ENCODE measurements at places on chromosomes 13 and 19. TPM values are rescaled to one million over a fixed set of nuclear protein-coding genes. Genes with fewer than 3 reads are reported as not detected.
A peak's percentile ranks its signal among the peaks of the same experiment; 100 is the strongest.

- H3K4me3 ChIP-seq = no peak overlapping the region
- H3K4me1 ChIP-seq = no peaks in the 10 kb centered on the region
- H3K27ac ChIP-seq = no peak overlapping the region
- peak; percentile 57 for DNase-seq
- no peaks in the 10 kb centered on the region for H3K27me3 ChIP-seq
These were observed 213.3 kb upstream of the MIR17HG start for GRCh38 chr13:91133941-91134802.

CGB5 gene
- not detected for total RNA-seq

- no peak overlapping the region for H3K27ac ChIP-seq
- H3K4me1 ChIP-seq = peaks cover 15% of the 10 kb centered on the region
- H3K36me3 ChIP-seq = no peaks in the 10 kb centered on the region
- peaks cover 3% of the 10 kb centered on the region for H3K27me3 ChIP-seq
These were observed 4.1 kb upstream of the TLE6 start for GRCh38 chr19:2973229-2973628.

- peaks cover 68% of the 10 kb centered on the region for H3K4me1 ChIP-seq
- no peaks in the 10 kb centered on the region for H3K27me3 ChIP-seq
- peak; percentile 16 for DNase-seq
- no peaks in the 10 kb centered on the region for H3K36me3 ChIP-seq
- H3K27ac ChIP-seq = no peak overlapping the region
These were observed 27.4 kb downstream of the LRCH1 start for GRCh38 chr13:46580362-46580839.

- peaks cover 58% of the 10 kb centered on the region for H3K27me3 ChIP-seq
- no peak overlapping the region for H3K27ac ChIP-seq
- peaks cover 43% of the 10 kb centered on the region for H3K4me1 ChIP-seq
- H3K4me3 ChIP-seq = peak overlapping the region; percentile 31
These were observed 3.5 kb downstream of the KLK1 start for GRCh38 chr19:50820086-50820485.

C13orf42 gene
- total RNA-seq = not detected

- DNase-seq = no peak
- H3K4me1 ChIP-seq = no peaks in the 10 kb centered on the region
- H3K36me3 ChIP-seq = no peaks in the 10 kb centered on the region
These were observed 73.9 kb upstream of the SPATA13 start for GRCh38 chr13:24086642-24087041.

CEBPG gene
- 38.7 TPM for total RNA-seq

GRCh38 chr19:4264812-4265211 lies 14.3 kb upstream of the SHD start:
- no peak for DNase-seq
- H3K4me1 ChIP-seq = peaks cover 20% of the 10 kb centered on the region
- H3K27me3 ChIP-seq = no peaks in the 10 kb centered on the region
- peaks cover 35% of the 10 kb centered on the region for H3K36me3 ChIP-seq

- DNase-seq = no peak
- no peak overlapping the region for H3K27ac ChIP-seq
- H3K36me3 ChIP-seq = no peaks in the 10 kb centered on the region
These were observed 6.8 kb downstream of the GPC5 start for GRCh38 chr13:91405240-91405639.

- peaks cover 16% of the 10 kb centered on the region for H3K27me3 ChIP-seq
- no peaks in the 10 kb centered on the region for H3K36me3 ChIP-seq
- H3K4me1 ChIP-seq = no peaks in the 10 kb centered on the region
- no peak overlapping the region for H3K4me3 ChIP-seq
- no peak overlapping the region for H3K27ac ChIP-seq
- no peak for DNase-seq
These were observed 146.0 kb downstream of the NDFIP2 start for GRCh38 chr13:79626924-79627323.

ZNF548 gene
- 11.9 TPM for total RNA-seq

DNA sequence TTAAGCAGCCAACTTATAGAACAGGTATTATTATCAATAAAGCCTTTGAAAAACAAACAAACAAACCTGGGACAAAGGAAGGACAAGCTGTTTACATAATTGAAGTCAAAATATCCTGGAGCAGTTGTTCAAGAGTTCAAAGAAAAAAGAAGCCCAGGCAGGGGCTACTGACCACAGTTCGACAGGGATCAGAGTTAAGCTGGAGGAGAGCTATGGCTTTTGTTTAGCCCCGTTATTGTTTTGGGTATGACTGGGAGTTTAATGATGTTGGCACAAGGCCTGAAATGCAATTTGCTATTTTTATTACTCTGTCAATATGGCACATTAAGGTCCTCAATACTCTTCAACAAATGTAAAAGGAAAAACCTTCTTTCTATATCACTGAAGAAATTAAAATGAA lies 624.4 kb upstream of the KLHL1 start:
- H3K27ac ChIP-seq = no peak overlapping the region
- no peaks in the 10 kb centered on the region for H3K4me1 ChIP-seq

- H3K27ac ChIP-seq = no peak overlapping the region
- DNase-seq = no peak
- no peaks in the 10 kb centered on the region for H3K27me3 ChIP-seq
- H3K4me3 ChIP-seq = no peak overlapping the region
- H3K4me1 ChIP-seq = no peaks in the 10 kb centered on the region
These were observed 605.5 kb upstream of the SLITRK1 start for GRCh38 chr13:84487752-84488151.

DNA sequence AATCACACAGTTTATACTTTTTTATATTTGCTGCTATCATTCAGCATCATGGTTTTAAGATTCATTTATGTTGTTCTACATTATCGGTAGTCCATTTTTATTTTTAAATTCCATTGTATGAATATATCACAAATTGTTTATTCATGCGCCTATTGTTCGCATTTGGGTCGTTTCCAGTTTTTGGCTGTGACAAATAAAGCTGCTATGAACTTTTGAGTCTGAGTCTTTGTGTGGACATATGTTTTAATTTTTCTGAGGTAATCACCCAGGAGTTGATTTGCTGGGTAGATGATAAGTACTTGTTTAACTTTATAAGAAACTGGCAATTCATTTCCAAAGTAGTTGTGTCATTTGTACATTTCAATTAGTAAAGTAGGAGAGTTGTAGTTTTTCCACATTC lies 74.2 kb upstream of the CSNK1A1L start:
- H3K27me3 ChIP-seq = peaks cover 6% of the 10 kb centered on the region
- no peak for DNase-seq
- H3K4me3 ChIP-seq = no peak overlapping the region
- no peaks in the 10 kb centered on the region for H3K4me1 ChIP-seq
- no peaks in the 10 kb centered on the region for H3K36me3 ChIP-seq

KDELR1 gene
- 83.8 TPM for total RNA-seq

GRCh38 chr19:17953316-17953801 lies 13.5 kb upstream of the KCNN1 start:
- H3K4me3 ChIP-seq = no peak overlapping the region
- DNase-seq = no peak
- peaks cover 34% of the 10 kb centered on the region for H3K4me1 ChIP-seq

- DNase-seq = no peak
- no peaks in the 10 kb centered on the region for H3K4me1 ChIP-seq
- peaks cover 7% of the 10 kb centered on the region for H3K27me3 ChIP-seq
- no peak overlapping the region for H3K27ac ChIP-seq
- no peak overlapping the region for H3K4me3 ChIP-seq
These were observed 21.4 kb upstream of the FRY start for GRCh38 chr13:32010136-32010535.

- no peak overlapping the region for H3K27ac ChIP-seq
- no peak for DNase-seq
- no peaks in the 10 kb centered on the region for H3K4me1 ChIP-seq
- H3K27me3 ChIP-seq = no peaks in the 10 kb centered on the region
- H3K4me3 ChIP-seq = no peak overlapping the region
These were observed 10.7 kb upstream of the CCDC124 start for GRCh38 chr19:17922138-17922537.

GRCh38 chr13:95858286-95859075 lies 181.5 kb downstream of the DNAJC3 start:
- DNase-seq = no peak
- H3K27ac ChIP-seq = no peak overlapping the region
- no peaks in the 10 kb centered on the region for H3K36me3 ChIP-seq
- H3K4me1 ChIP-seq = no peaks in the 10 kb centered on the region
- H3K27me3 ChIP-seq = peaks cover 2% of the 10 kb centered on the region

GRCh38 chr19:54489341-54489740 lies 13.3 kb upstream of the LAIR2 start:
- no peak overlapping the region for H3K4me3 ChIP-seq
- H3K27me3 ChIP-seq = peaks cover 7% of the 10 kb centered on the region
- no peaks in the 10 kb centered on the region for H3K4me1 ChIP-seq
- no peaks in the 10 kb centered on the region for H3K36me3 ChIP-seq

ZNF844 gene
- total RNA-seq = 1.6 TPM

TMEM238 gene
- 10.2 TPM for total RNA-seq

DNA sequence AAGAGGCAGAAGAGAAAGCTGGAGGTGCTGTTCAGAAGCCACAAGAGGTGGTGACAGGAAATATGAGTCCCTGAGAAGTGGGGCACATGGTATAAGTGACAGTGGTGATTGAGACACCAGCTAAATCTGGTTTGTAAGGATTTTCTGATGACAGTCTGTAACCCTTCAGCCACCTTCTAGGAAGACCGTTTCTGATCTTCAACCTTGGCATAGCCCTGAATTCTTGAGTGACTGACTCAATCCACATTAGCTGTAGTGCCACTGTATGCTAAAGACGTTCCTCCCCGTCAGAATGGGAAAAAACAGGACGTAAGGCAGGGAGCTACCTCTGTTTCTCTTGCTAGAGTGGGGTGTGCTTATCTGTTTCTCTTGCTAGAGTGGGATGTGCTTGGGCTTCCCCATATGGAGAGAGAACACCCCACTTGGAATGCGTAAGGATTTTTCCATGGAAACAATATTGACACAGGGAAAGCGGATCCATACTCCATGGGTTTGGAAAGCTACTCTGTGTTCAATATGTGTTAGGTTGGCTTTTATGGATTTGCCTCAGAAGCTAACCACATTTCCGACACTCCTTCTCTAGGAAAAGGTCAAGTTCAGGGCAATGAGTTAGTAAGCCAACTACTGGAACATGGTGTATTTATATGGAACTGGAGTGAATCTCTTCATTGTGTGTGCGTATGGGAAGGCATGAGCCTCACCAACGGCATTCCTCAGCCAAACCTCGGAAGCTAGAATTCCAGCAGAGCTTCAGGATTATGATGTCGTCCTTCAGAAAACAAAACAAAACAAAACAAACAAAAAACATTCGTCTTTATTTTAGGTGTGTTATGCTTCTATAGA lies 948.8 kb upstream of the SLC10A2 start:
- no peak for DNase-seq
- H3K4me1 ChIP-seq = no peaks in the 10 kb centered on the region
- H3K27me3 ChIP-seq = no peaks in the 10 kb centered on the region
- no peak overlapping the region for H3K4me3 ChIP-seq
- H3K27ac ChIP-seq = no peak overlapping the region
- no peaks in the 10 kb centered on the region for H3K36me3 ChIP-seq

- no peaks in the 10 kb centered on the region for H3K27me3 ChIP-seq
- H3K4me1 ChIP-seq = peaks cover 15% of the 10 kb centered on the region
- peak overlapping the region; percentile 92 for H3K4me3 ChIP-seq
- DNase-seq = peak; percentile 71
These were observed 609 bp downstream of the ZAR1L start for GRCh38 chr13:32314271-32315237.

GRCh38 chr13:91381371-91381770 lies 17.1 kb upstream of the GPC5 start:
- peaks cover 5% of the 10 kb centered on the region for H3K27me3 ChIP-seq
- H3K27ac ChIP-seq = no peak overlapping the region
- H3K4me1 ChIP-seq = no peaks in the 10 kb centered on the region

DIAPH3 gene
- total RNA-seq = 24.3 TPM

DNA sequence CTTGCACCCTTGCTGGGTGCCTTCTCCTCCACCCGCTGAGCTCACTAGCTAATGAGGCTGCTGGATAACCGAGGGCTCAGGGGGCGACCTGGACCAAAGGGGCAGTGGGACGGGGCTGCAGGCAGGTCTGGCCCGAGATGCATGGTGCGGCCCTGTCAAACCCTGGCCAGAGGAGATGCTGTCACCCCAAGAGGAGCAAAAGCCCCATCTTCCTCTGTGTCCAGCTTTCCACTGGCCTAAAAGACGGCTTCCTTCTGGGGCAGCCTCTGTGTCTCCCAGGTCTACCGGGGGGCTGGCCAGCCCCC lies 261.8 kb downstream of the TBC1D4 start:
- H3K4me1 ChIP-seq = peaks cover 3% of the 10 kb centered on the region
- no peak overlapping the region for H3K27ac ChIP-seq
- no peaks in the 10 kb centered on the region for H3K36me3 ChIP-seq

- DNase-seq = no peak
- no peaks in the 10 kb centered on the region for H3K4me1 ChIP-seq
- H3K27ac ChIP-seq = no peak overlapping the region
- no peak overlapping the region for H3K4me3 ChIP-seq
- no peaks in the 10 kb centered on the region for H3K36me3 ChIP-seq
These were observed 145.8 kb upstream of the SOX1 start for GRCh38 chr13:111920932-111921705.

DNA sequence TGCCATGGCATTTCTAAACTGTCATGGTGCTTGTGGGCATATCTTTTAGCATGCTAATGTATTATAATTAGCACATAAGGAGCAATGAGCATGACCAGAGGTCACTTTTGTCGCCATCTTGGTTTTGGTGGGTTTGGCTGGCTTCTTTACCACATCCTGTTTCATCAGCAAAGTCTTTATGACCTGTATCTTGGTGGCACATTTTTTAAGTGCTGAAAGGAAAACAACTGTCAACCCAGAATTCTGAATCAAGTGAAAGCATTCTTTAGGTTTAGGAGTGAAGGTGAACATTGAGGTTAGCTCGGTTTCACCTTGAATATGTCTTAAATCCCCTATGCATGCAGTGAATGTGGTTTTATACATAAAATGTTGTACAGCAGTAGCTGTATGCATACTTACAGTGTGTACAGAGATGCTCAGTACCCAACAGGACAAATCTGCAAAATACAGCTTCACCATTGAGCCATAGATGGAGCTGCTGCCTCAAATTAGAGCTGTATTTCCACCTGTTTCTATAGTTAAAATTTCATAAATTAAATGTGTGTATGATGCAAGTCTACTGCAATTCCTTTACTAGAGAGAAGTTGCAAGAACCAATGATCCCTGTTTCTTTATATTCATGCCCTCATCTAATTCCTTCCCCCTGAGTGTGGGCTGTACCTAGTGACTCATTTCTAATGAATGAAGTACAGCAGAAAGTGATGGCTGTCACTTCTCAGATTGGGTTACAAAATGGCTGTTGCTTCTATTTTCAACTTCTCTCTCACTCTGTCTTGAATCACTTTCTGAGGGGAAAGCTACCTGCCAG lies 25.2 kb upstream of the IGSF23 start:
- H3K27ac ChIP-seq = peak overlapping the region; percentile 83
- H3K4me1 ChIP-seq = peaks cover 18% of the 10 kb centered on the region
- H3K36me3 ChIP-seq = no peaks in the 10 kb centered on the region
- peak; percentile 74 for DNase-seq
- no peak overlapping the region for H3K4me3 ChIP-seq

ZNF99 gene
- not detected for total RNA-seq

PPAN gene
- total RNA-seq = 60.0 TPM

GRCh38 chr13:26957182-26957581 lies 196.6 kb upstream of the GPR12 start:
- no peak for DNase-seq
- peaks cover 3% of the 10 kb centered on the region for H3K27me3 ChIP-seq
- H3K27ac ChIP-seq = no peak overlapping the region
- H3K4me1 ChIP-seq = no peaks in the 10 kb centered on the region
- no peaks in the 10 kb centered on the region for H3K36me3 ChIP-seq
- no peak overlapping the region for H3K4me3 ChIP-seq

GRCh38 chr13:60347174-60347573 lies 49.8 kb upstream of the TDRD3 start:
- H3K4me3 ChIP-seq = no peak overlapping the region
- DNase-seq = no peak
- peaks cover 17% of the 10 kb centered on the region for H3K27me3 ChIP-seq
- H3K4me1 ChIP-seq = no peaks in the 10 kb centered on the region
- no peaks in the 10 kb centered on the region for H3K36me3 ChIP-seq

AP3D1 gene
- total RNA-seq = 64.2 TPM
